ENCODE measurements at places on chromosomes 7 and 10.

DNA sequence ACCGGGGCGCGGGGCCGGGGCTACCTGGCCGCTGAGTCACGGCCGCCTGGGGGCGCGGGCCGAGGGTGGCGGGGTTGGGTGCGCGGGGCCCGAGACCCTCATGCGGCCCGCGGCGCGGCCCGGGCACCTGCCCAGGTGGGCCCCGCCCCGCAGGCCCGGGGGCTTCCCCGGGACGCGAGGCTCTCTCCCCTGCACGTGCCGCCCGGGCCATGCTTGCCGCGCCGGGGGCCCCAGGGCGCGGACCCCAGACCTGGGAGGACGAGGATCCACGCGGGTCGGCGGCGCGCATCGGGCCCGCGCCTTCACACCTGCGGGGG lies 402 bp downstream of the MAFK start:
- no peak for DNase-seq

GRCh38 chr7:41869091-41869490 lies 166.2 kb upstream of the INHBA start:
- peak; percentile 95 for DNase-seq

DNA sequence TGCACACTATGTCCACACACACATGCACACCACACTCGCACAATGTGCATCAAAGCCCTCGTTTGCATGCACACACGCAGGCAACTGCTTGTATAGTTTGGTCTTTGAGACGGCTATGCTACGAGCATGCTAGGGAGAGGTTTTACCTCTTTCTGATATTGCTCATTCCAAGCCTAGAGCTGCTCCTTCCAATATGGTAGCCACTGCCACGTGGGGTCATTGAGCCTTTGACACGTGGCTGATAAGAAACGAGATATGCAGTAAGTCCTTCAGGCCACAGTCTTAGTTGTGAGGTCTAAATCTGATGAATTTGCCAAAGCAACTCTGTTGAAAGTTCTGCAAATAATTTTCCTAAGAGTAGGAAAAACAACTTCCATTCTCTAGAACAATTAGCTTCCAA lies 204.4 kb downstream of the KLF6 start:
- DNase-seq, result no peak

GRCh38 chr10:33093362-33093761 lies 135.3 kb upstream of the ITGB1 start:
- DNase-seq, result no peak

- no peak for DNase-seq
Measured at GRCh38 chr7:118583641-118584040, 359.1 kb downstream of the ANKRD7 start.

GRCh38 chr10:46557319-46558121 lies 1.1 kb upstream of the GPRIN2 start:
- DNase-seq, result no peak

GRCh38 chr10:35423505-35424306 lies 87.4 kb downstream of the CCNY start:
- no peak for DNase-seq

GRCh38 chr10:108544500-108545120 lies 1378.7 kb downstream of the XPNPEP1 start:
- DNase-seq, result peak; percentile 47

- DNase-seq, result no peak
Measured at GRCh38 chr7:43204081-43204480, 91.6 kb downstream of the HECW1 start.

DNA sequence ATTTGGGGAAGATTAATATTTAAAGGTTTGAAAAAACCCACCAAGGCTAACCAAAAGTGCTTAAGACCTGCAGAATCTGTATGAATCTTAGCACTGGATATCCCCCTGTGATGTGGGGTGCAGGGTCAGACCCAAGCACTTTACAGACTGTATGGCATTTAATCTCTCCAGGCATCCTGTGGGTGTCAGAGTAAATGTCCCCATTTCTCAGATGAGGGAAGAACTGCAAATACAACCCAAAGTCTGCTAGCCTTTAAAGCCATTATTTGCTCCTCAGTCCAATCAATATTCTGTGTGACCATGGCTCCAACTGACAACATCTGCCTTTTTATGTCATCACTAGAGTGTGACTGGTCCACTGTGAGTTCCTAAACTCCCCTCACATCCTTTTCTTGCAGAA lies 10.0 kb upstream of the MBL2 start:
- peak; percentile 18 for DNase-seq

GRCh38 chr7:139536152-139536551 lies 12.7 kb downstream of the CLEC2L start:
- DNase-seq, result no peak

DNA sequence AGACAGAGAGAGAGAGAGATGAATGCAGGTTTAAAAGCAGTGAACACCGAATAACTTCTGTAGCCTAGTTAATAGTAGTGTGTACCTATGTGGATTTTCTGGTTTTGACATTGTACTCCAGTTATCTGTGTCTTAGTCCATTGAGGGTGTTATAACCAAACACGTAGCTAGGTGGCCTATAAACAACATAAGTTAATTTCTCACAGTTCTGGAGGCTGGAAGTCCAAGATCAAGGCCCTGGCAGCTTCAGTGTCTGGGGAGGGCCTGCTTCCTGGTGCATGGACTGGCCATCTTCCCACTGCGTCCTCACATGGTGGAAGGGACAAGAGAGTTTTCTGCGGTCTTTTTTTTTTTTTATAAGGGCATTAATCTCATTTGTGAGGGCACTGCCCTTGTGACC lies 23.5 kb downstream of the AOC1 start:
- DNase-seq, result no peak

- no peak for DNase-seq
Measured at GRCh38 chr10:77393821-77394501, 243.6 kb downstream of the KCNMA1 start.

- DNase-seq, result peak; percentile 25
Measured at GRCh38 chr10:125343118-125343925, 183.0 kb upstream of the CTBP2 start.

- peak; percentile 36 for DNase-seq
Measured at GRCh38 chr10:50367732-50368131, 116.4 kb upstream of the ASAH2 start.

DNA sequence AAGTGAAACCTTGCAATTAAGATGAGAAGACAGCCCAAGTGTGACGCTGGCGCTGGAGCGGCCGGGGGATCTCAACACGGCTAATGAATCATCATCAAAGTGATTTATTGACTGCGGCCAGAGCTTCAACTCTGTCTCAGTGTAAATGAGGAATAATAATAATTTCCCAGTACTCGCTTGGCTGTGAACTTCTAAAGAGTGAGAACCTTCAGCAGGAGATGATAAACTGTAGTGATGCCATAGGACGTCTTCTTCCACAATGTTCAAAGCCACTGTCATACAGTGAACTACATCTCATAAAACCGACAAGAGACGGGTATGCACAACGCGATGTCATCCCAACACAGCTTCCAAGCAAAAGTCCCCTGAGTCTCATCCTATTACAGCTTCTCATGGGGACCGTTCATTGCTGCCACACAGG lies 123.6 kb upstream of the NOBOX start:
- DNase-seq, result no peak

DNA sequence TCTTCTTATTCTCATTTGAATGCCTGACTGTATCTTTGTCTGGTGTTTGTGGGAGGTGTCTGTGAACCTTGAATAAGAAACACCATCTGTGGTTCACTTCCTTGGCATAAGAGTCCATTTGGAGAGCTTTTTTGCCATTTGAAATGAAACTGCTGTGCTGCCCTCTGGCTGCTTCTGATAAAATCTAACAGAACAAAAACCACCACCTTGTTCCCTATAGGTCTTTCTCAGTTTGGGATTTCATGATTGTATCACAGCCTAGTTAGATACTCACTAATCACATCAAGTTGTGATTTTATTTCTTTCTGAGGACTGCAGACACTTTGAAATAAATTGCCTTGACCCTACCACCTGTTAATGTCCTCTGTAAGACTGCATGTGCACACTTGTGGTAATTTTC lies 102.7 kb upstream of the FAM13C start:
- DNase-seq, result no peak

GRCh38 chr10:112525200-112525599 lies 78.2 kb downstream of the VTI1A start:
- no peak for DNase-seq

DNA sequence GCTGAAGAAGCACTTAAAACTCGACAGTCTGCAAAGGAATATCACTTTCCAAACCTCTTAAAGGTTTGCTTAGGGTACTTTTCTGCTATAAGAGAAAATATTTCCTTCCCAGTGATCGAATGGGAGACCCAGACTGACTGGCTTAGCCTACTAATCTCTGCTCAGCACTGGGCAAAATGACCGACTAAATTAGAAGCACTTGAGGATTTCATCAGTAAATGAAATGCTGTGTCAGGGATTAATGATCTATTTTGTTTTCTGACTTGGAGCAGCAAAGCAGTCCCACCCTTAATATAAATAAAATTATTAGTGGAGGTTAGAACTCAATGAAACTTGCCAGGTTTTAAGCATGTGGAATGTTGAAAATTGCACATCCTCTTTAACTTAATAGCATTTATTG lies 411.6 kb downstream of the NEBL start:
- DNase-seq, result no peak

DNA sequence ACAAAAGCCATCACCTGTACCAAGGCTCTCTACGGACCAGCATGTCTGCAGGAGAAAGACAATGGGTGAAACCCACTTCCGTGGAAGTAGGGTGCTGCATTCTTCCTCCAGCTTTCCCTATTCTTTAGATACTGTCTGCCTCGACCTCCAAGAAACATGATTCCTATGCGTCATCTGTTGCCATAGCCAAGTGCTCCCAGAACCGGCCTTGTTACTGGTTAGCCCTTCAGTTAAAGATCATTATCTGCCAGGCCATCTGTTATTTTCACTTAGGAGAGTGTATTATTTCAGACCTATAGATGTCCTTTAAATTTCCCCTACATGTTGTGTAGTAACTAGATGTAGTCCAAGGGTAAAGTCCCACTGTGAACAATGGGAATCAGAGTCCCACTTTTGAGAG lies 89.0 kb upstream of the KIAA1217 start:
- no peak for DNase-seq

- DNase-seq, result no peak
Measured at GRCh38 chr10:55233505-55233904, 432.5 kb upstream of the PCDH15 start.

GRCh38 chr7:47973739-47974138 lies 5.7 kb downstream of the HUS1 start:
- no peak for DNase-seq

GRCh38 chr10:114285961-114286441 lies 46.9 kb downstream of the VWA2 start:
- DNase-seq, result no peak

GRCh38 chr10:27997865-27998177 lies 1.1 kb downstream of the ODAD2 start:
- DNase-seq, result no peak

Measured in inflammatory macrophage treated with lipopolysaccharide for 4 hours (primary cell).